ENCODE measurements at places on chromosomes 12 and 14.

GRCh38 chr14:100348784-100349685 is 25.9 kb downstream of the SLC25A47 start:
- no peak for DNase-seq

GRCh38 chr12:98533723-98534251 is 18.4 kb downstream of the TMPO start:
- DNase-seq: no peak

DNA sequence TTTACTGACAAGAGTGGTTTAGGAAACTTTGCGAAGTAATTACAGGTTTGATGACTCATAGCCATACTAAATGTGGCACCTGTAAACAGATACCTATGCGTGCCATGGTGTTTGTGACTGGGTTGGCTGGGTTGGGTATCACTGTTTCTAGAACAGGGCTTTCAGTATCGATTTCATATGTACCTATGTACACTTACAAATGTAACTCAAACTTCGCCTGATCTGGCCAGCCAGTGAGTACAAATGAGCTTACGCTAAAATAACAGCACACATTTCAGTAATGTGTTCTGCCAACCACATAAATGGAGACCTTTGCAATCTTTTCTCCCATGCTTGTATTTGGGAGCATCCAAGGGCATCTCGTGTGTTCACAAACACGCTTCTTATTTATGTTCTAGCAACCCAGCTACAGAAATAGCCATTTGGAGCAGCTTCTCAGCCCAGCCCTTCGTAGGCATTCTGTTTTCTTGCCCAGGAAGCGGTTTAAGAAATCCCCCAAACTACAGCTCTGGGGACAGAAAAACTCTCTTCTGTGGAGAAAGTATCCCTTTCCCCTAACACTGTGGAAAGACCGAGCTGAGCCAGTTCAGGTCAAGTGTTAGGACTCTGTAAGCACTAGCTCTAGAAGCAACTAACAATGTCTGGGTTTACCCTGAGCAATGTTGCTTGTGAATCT is 42.3 kb upstream of the MDM1 start:
- DNase-seq: peak; percentile 18

DNA sequence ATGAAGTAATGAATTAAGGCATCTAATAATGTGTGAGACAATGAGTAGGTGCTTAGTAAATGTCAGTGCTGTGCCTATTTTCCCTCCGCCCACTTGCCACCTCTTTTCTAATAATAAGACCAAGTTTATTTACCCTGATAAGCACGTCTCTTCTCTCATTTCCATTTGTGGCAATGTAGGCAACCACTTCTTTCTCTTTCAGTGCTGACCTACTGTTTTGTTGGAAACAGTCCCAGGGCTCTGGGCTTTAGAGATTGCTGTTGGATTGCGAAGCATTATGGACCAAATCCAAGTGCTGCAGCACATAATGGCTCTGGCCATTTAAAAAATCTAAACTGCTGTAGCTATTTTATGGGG is 141.3 kb upstream of the PLEKHG7 start:
- DNase-seq: no peak

GRCh38 chr12:47207340-47207717 is 127.6 kb upstream of the AMIGO2 start:
- DNase-seq: no peak

DNA sequence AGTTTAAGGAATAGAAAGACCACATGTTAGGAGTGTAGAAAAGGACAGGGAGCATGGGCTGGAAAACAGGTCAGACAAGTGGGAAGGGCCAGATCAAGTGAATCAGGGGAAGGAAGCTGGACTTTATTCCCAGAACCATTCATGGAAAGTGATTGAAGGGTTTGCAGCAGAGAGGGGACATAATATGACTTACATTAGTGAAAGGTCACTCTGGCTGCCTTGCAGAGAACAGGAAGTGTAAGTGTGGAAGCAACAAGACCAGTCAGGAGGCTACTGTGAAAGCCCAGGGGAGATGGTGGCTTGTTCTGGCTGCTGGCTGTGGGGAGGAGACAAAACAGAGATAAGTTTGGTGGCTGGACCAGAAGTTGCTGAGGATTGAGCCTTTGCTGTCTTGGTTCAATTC is 69.1 kb downstream of the VCPKMT start:
- no peak for DNase-seq

DNA sequence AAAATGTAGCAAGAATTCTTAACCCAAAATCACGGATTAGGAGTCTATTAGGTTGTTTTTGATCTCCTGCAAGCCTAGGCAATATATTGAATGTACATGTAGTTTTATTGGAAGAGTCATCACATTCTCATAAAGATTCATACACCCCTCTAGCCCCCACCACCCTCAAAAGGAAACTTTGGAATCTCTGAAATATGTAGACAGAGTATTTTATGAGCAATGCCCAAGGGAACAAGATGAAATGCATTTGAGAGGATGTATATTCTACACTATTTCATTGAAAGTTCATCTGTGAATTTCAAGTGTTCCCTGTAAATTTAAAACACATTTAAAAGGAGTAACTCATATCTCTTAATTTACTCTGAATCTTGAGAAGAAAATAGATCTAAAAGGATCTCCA is 103.7 kb downstream of the SYT1 start:
- no peak for DNase-seq

- DNase-seq: no peak
Observed at GRCh38 chr12:110993434-110993833, 73.1 kb upstream of the MYL2 start.

- DNase-seq: no peak
Observed at GRCh38 chr14:90613453-90613852, 202.8 kb downstream of the TTC7B start.

DNA sequence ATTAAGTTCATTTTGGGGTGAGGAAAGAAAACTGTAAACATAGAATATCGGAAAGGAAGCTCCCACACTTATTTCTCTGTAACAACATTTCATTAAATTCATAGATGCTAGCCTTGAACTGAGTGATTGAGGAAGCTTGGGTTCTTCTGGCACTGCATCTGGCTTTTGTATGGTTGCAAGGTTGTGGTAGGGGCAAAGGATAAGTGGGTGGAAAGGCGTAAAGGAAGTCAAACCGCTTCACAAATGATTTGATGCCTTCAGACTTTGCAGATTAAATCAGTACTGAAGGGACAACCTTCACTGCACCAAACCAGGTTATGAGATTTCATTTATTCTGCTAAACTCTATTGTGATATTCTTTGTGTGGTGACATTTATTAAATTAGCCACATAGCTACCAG is 28.1 kb upstream of the PAX9 start:
- DNase-seq: no peak

- DNase-seq: no peak
Observed at GRCh38 chr12:65147312-65147905, 22.0 kb upstream of the LEMD3 start.

- DNase-seq: no peak
Observed at GRCh38 chr12:49121047-49121696, 10.0 kb downstream of the TUBA1B start.

DNA sequence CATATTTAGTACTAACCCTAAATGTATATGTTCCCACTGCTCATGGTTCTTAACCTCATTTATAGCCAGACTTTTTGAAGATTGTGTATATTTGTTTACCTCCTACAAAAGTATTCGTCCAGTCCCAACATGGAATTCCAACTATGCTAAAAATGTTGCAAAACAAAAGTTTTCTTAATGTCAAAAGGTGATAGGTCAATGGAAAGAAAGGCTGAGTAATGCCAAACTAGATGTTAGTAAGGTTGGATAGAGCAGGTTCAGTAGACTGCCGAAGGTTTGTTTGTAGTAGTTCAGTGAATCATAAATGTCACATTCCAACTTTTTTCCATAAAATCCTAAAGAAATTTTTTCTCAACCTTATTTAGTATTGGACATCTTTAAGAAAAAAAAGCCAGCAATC is 874.5 kb downstream of the FLRT2 start:
- DNase-seq: no peak

DNA sequence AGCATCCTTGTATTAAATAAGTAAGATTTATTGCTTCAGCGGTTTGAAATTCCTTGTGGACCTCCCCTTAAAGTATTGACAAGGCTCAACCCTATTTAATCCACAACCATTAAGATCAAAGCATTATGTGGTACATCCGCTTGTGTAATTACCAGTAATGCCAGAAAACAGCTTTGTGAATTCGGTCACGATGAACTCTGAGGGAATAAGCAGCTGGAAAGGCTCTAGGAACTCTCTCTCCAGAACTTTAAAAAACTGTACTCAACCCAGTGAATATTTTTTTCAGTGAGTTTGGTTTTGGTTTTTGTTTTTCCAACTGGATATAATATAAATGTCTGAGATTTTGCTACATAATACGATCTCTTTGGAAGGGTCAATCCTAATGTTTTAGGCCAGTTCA is 49.3 kb upstream of the DIO2 start:
- DNase-seq: no peak

DNA sequence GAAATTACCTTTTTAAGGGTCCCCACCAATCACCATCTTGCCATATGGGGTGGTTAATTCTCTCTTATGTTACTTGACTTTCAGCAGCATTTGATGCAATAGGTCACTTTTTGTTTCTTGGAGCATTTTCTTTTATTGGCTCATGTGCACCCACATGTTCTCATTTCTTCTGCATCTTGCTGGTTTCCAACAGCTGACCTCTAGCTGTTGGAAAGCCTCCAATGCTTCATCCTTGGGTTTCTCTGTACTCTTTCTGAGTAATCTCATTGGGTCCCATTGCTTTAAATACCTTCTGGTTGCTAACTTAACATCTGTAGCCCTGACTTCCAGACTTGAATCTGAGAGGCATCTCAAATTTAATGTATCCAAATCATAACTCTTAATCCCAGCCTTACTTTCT is 116.8 kb downstream of the CRADD start:
- DNase-seq: no peak

DNA sequence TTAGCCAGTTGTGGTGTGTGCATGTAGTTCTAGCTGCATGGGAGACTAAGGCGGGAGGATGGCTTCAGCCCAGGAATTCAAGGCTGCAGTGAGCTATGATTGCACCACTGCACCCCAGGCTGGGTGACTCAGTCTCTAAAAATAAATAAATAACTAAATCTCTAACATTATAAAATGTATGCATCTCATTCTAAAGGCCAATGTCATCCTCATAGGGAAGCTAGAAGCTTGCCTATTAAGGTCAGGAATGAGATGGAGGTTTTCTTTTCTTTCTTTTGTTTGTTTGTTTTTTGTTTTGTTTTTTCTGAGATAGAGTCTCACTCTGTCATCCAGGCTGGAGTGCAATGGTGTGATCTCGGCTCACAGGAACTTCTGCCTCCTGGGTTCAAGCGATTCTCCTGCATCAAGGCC is 48.8 kb upstream of the PAPLN start:
- DNase-seq: no peak

- DNase-seq: no peak
Observed at GRCh38 chr12:31835276-31835882, 106.6 kb upstream of the AMN1 start.

GRCh38 chr12:870378-870777 is 79.1 kb downstream of the RAD52 start:
- no peak for DNase-seq

DNA sequence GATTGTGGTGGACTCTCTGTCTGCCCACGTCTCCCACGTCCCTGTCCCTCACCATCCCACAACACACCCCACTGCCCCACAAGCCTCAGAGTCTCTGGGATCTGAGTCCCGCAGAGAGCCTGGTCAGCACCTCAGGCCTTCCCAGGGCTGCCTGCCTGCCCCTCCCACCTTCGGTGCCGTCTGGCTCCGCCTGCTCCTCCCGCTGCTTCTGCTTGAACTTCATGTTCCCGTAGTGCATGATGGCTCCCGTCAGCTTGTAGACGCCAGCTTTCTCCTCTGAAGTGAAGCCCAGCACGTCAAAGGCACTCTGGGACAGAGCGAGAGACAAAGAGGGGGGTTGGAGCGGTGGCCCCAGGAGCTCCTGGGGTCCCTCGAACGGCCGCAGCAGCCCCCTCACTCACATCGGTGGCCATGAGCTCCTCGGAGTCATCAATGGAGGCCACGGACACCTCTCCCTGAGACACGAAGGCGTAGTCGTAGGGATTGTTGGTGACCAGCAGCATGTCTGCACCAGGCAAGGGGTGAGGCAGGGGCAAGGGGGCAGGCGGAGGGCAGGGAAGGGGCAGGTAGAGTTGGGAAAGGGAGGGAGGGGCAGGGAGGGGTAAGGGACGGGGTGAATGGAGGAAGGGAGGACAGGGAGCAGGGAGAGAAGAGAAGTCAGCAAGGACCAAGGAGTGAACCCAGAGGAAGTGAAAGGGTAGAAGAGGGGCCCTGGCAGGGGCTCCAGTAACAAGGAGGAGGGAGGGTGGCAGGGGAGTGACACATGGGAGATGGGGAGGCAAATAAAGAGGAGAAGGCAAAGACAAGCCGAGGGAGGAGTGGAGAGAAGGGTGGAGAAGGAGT is 5.6 kb downstream of the MYH6 start:
- DNase-seq: no peak

DNA sequence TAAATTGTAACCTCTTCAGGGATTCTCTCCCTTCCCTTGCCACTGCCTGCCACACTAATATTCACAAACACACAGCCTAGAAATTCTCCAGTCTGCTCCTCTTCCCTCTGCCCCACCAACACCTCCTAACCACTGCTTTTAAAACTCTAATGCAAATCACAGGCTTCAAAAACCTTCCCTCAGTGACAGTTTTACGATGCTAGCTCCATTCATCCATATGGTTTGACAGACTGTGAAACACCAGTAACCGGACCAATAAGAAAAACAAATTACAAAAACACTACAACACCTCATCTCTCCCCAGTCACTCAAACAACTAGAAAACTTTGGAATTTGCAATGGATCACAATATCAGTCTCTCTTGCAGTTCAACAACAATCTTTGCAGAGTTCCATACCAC is 5.7 kb downstream of the DPF3 start:
- no peak for DNase-seq

- no peak for DNase-seq
Observed at GRCh38 chr12:10943167-10943566, 4.1 kb upstream of the TAS2R14 start.

- DNase-seq: no peak
Observed at GRCh38 chr12:47980197-47980596, 16.8 kb downstream of the TMEM106C start.

- no peak for DNase-seq
Observed at GRCh38 chr12:12891881-12892355, 556 bp downstream of the GPRC5A start.

DNA sequence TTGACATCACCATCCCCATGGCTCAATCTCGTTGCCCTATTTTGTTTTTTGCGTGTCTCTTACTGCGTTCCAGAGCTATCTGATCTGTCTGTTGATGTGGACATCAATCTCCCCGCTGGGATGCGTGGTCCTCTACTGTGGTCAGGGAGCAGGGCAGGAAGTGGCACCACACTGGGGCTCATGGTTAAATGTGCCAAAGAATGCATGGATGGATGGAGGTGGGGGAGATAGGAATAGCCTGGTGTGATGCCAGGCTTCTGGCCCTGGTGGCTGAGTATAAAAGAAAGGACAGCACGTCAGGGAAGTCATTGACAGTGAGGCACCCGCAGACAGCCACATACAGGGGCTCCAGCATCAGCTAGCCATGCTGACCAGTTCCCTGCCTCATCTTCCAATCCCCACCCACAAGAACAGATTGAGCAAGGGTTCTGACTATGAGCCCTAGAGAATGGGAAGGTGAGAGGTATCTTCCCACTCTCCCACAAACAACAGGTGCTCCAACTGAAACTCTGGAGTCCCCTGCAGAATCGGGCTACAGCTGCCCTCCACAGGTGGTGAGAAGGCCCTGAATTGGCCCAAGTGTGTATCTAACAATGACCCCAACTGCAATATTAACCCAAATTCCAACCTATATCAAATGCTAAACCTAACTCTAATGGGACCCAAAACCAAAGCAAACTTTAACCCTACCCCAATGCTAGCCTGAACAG is 2.7 kb upstream of the BEGAIN start:
- no peak for DNase-seq
